ENCODE measurements at places on chromosomes 16 and 17.

GRCh38 chr17:82924812-82925211, 85.0 kb upstream of the ZNF750 start:
- no peak for DNase-seq

- DNase-seq: no peak
These were observed 529 bp upstream of the ASPA start for GRCh38 chr17:3475251-3475685.

GRCh38 chr17:45577571-45578279, 87.2 kb upstream of the PLEKHM1 start:
- DNase-seq: no peak

DNA sequence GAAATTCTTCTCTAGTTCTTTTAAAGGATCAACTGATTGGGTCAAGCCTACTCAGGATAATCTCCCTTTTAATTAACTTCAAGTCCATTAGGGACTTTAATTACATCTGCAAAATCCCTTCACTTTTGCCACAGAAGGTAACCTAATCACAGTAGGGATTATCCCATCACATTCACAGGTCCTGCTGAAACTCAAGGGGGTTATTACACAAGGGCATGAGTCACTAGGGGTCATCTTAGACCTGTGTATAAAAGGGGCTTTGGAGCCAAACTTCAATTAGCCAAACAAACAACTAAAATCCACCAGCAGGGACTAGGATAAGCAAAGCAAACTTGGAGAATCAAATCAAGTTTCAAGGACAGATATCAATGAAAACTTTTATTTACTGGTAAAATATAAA, 19.4 kb downstream of the CIAPIN1 start:
- DNase-seq: no peak

DNA sequence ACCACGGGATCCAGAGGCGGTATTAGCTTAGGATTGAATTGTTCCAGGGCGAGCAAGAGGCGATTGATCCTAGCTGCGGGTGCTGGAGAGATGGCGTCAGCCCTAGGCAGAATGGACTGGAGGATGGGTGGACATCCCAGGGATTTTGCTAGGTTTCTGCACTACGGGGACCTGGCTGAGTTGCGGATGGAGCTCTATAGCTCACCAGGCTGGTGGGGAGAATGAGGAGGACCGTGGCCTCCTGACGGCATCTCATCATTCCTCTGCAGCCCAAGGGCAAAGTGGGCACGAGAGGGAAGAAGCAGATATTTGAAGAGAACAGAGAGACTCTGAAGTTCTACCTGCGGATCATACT, 614 bp downstream of the TMEM208 start:
- no peak for DNase-seq

DNA sequence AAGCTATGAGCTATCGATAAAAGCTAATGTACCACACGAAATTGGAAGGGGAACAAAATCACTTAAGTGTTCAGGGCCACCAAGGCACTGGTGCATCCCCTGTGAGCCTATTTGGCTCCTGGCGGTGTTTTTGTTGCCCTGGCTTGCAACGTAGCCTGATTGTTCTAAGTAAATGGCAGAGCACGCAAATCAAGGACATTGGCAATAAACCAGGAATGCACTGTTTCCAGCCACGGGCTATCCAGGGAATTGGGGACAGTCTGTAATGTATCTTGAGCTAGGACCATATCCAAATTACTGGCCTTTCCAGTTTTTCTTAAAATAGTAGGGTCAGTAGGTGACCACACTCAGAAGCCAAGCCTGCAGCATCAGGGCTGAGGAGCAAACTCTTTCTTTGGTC, 734.0 kb downstream of the MAF start:
- DNase-seq: no peak

- DNase-seq: no peak
These were observed 55.0 kb downstream of the SNTB2 start for GRCh38 chr16:69241926-69242325.

- no peak for DNase-seq
These were observed 1.3 kb upstream of the SCN4A start for GRCh38 chr17:63973930-63974593.

DNA sequence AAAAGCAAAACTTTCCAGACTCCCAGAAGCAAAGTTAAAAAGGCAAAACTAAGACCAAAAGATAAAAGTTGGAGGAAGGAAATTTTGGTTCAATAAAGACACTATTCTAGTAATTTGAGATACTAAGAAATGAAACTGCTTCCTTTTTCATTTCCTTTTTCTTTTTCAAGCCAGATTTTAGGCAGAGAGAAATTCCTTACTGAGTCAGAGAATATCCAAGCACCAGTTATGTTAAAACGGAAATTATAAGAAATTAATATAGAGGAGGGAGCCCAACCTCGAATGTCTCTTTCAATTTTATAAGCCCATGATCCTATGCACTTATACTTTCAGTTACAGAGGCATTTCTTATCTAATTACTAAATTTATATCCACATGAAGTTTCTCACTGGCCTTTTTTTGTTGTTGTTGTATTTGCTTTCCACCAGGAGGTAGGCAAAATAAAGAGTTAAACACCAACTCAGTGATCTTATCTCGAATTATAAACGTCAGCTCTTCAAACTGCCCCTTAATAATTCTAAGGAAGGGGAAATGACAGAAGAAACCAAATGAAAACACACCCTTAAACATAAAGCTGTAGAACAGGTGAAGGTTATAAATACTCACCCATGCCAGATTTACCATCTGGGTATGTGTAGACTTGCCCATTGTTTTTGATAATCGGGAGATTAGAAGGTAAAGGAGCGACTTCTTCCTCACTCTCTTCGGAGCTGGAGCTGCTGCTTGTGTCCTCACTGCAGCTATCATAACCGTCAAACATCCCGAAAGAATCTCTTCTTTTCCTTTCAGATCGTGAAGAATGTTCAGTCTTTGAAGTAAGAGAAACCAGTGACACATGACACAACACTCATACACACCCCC, 35.2 kb downstream of the MBTD1 start:
- DNase-seq: no peak

- peak; percentile 52 for DNase-seq
These were observed 86.3 kb downstream of the DYNLRB2 start for GRCh38 chr16:80627108-80627507.

DNA sequence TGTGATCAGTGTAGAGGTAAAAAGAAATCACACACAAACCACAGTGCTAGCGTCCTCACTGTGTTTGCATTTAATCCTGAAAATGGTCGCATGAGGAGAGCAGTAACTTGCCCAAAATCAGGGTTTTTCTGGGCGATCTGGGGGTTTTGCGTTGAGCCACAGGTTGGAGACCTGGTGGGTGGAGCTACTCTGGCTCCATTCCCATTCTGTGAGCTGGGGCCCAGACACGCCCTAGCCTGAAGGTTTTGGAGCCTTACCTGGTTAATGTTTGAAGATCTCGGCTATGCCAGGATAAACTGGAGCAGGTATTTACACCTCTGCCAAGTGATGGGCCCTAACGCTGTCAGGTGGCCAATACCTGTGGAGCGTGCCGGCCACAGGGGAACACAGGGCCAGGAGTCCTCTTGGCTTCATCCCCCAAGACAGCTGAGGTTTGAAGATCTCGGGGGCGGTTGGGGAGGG, 48.4 kb downstream of the MPRIP start:
- DNase-seq: no peak

GRCh38 chr17:65053354-65053881, 3.1 kb downstream of the GNA13 start:
- DNase-seq: no peak

DNA sequence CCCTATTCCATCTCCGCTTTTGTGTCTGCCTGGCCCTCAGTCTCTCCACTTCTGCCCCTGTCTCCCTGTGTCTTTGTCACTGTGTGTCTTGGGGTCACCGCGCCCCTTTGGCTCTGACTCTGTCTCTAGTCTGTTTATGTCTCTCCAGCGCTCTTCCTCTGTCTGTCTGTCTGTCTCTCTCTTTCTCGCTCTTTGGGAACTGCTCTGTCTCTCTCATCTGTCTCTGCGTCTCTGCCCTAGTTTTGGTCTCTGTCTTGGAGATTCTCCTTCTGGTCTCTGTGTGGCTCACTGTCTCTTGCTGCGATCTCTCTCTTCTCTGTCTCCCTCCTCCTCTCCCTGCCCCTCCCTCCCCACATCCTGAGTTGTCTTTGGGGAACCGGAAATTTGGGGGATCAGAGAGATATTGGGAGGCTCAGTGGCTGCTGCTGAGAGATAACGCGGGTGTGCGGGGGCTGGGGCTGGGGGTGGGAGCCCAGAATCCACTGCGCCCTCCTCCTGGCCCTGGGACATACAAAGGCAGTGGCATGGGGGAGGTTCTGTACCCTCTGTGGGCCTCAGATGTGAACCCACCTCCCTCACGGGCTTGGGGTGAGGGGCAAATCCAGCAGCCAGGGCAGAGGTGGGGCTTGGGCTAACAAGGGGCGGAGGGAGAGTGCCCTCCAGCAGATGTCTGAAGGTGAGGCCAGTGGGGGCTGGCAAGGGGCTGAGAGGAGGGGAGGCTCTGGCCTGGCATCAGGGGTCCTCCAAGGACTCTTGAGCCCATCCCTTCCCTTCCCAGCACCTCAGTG, 24.4 kb downstream of the LAT start:
- no peak for DNase-seq

DNA sequence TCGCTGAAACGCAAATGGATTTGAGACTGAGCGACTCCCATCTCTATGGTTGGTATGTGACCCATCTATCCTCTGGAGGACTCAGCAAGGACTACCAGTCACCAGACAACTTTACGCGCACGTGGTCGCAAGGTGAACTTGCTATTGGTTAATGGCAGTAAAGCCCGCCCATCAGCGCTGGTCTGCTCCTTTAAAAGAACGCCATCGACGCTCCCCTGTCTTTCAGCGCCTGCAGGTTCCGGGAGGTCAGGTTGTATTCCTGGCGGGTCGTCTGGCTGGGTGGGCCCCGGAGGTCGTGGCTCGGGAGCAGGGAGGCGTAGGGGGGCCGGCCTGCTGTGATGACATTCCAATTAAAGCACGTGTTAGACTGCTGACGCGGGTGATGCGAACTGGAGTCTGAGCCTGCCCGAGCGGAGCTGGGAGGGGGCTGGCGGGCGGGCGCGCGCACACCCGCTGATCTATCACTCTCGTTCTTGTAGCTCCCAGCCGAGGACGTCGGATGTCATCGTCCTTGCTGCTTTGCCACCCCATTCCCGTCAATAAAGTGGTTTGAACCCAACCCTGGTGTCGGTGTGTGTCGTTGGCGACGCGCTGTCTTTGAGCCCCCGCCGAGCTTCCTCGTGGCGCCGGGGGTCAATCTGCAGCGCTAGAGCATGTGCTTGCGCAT, 15.9 kb upstream of the ERN1 start:
- DNase-seq: peak; percentile 85

DNA sequence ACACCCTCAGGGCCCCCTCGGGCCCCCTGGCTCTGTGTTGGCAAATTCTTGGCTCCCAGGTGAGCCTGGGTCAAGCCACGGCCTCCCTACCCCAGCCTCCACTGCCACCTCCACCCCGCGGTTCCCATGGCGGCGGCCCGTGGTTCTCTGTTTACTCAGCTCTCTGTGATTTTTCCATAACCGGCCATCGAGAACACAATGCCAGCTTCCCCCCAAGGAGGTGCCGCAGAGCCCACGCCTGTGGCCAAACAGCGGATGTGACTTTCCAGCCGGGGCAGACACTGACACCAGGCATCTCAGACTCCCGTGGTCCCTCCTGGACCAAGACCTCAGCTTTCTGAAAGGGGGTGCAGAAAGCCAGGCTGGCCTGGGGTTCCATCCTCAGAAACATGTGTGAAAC, 21.6 kb upstream of the ATP2A3 start:
- DNase-seq: no peak

GRCh38 chr17:66230922-66231591, 1.8 kb upstream of the APOH start:
- DNase-seq: no peak

DNA sequence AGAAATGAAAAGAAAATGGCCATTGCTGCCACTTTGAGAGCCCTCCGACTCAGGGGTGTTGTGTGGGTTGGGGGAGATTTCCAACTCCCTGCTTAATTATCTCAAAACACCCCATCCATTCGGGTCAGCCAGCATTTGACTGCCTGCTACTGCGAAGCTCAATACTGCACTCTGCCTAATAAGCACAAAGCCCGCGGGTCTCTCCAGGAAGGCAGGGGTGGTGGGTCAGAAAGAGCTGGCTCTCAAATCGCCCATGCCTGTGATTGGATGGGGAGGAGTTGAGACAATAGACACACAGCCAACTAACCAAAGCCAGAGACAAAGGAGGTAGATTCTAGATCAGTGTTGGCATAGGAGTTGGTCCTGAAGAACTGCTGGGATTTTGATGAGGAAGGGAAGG, 2.3 kb upstream of the XAF1 start:
- no peak for DNase-seq

GRCh38 chr17:38354466-38354865, 2.8 kb downstream of the SOCS7 start:
- no peak for DNase-seq

DNA sequence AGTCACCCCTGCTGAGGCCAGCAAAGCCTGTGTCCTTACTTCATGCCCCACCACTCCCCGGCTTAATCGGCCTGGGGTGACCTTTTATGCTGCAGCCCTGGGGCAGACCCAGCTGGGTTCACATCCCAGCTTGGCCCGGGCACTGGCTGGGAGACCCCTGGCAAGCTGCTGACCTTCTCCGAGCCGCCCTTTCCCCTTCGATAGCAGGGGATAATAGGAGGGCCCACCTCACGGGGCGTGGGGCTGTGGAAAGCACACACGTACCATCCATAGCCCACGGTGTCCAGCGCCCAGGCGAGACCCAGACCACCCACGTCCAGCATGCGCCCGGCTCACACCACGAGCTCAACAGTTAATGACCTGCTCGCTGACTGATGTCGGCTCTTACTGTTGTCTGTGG, 26.8 kb downstream of the TBC1D16 start:
- DNase-seq: no peak

GRCh38 chr17:49018748-49019147, 21.6 kb downstream of the IGF2BP1 start:
- DNase-seq: no peak

- DNase-seq: no peak
These were observed 1.9 kb upstream of the LCMT1 start for GRCh38 chr16:25109643-25110042.

GRCh38 chr16:54356391-54356790, 69.8 kb upstream of the IRX3 start:
- no peak for DNase-seq

GRCh38 chr16:49857423-49858181, 1.7 kb upstream of the ZNF423 start:
- DNase-seq: peak; percentile 79

- DNase-seq: no peak
These were observed 42.6 kb downstream of the RAB11FIP4 start for GRCh38 chr17:31433811-31434726.

- DNase-seq: no peak
These were observed 218.8 kb downstream of the IRF8 start for GRCh38 chr16:86117756-86118155.

GRCh38 chr17:64785011-64785421, 122.9 kb upstream of the SMURF2 start:
- DNase-seq: no peak

DNA sequence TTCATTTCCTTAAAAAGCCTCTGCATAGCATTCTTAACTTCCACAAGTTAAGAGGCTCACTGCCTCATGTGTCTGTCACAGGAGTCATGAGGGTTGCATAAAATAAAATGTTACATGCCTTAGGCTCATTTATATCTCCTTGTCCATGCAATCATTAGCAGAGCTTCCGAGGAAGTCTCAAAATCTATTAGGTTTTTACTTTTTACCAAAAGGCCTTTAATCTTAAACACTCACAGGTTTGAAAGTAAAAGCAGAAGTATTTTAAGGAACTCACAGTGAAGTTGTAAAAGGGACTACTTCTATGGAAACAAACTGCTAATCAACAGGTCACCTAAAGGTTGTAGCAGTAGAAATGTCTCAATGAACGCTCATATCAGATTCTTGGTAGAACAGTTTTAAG, 5.2 kb upstream of the ATP6V0A1 start:
- DNase-seq: no peak

GRCh38 chr17:70074956-70075355, at the start of gene KCNJ16:
KCNJ16 (plus strand) TSS chr17:70075225; CDS start chr17:70132088, 56,863 bp downstream.
- DNase-seq: no peak
